ENCODE measurements at places on chromosomes 1 and 21.

GRCh38 chr1:80540596-80540995 lies 1260.1 kb upstream of the ADGRL2 start:
- no peak for DNase-seq

DNA sequence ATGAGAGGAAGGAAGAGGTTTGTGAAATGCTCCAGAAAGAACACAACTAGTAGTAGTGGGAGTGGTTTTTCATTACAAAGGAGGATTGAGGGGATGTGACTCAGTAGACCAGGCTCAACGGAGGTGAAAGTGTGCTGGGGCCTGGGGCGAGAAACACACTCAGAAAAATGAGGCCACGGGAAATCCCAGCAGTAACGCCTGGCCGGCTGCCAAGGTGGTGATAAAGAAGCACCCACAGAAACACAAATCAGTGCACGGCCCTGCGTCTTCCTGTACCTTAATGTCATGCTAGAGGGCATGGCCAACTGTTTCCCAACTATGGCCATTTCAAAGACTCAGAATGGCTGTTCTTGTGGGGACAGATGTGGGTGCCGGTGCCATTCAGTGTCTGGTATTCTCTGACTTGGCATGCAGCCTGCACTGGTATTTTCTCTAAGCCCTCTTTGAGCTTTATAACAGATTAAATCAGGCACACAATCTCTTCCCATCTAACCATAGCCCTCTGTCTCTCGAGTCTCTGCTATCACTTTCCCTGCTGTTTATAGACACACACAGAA lies 38.2 kb downstream of the URB2 start:
- DNase-seq, result peak; percentile 9

DNA sequence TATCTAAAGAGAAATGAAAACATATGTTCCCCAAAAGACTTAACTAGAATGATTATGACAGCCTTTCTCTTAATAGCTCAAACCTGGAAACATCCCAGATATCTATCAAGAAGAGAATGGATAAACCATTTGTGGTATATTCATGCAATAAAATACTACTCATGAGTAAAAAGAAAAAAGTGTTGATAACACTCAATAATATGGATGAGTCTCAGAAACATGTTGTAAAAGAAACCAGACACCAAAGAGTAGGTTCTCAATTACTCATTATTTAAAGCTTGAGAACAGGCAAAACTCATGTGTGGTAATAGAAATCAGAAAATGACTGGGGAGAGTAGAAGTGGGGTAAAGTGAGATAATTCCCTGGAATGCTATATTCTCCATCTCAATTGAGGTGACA lies 154.1 kb downstream of the PHTF1 start:
- DNase-seq, result no peak

GRCh38 chr1:181208967-181209366 lies 120.5 kb downstream of the IER5 start:
- DNase-seq, result peak; percentile 97

DNA sequence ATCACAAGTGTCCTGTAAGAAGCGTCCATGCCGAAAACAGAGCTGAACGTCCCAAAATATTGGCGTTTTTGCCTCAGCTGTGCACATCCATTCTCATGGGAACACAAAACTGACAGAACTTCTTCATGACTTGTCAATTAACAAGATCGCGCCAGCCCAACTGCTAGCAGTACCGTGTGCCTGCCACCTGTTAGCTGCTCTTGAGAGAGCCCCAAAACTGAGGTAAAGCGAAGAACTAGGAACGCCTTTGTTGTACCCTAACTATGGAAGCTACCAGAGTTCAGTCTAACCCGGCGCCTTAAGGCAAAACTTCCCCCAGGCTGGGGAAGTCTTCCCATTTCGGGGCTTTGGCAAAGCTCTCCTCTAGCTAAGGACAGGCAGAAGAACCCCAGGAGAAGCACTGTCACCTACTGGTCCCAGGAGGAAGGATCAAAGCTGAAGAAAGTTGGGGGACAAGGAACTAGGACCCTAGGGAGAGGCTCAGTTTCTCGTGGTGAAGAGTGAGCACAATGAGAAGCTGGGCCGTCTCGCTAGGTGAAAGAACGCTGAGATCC lies 719 bp downstream of the EYA3 start:
- peak; percentile 31 for DNase-seq

DNA sequence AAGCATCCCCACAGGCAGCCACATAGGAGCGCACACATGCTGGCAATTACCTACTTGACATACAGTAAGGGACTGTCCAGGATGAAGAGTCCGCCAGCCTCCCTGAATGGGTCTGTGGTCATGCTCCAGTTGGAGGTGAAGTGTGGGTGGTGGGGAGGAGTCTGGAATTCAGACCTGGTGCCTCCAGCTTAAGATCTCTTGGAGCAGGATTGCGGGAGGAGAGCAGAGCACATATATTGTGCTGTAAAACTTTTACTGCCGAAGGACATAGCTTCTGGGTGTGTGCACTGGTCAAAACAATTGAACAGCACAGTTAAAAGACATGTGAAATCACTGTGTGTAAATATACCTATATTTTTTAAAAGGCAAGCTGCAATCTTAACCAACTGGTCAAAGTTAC lies 17.9 kb downstream of the STK40 start:
- no peak for DNase-seq

GRCh38 chr1:46246548-46247435 lies 771 bp upstream of the RAD54L start:
- DNase-seq, result peak; percentile 67

- no peak for DNase-seq
Measured at GRCh38 chr21:25328736-25329135, 278.5 kb downstream of the MRPL39 start.

DNA sequence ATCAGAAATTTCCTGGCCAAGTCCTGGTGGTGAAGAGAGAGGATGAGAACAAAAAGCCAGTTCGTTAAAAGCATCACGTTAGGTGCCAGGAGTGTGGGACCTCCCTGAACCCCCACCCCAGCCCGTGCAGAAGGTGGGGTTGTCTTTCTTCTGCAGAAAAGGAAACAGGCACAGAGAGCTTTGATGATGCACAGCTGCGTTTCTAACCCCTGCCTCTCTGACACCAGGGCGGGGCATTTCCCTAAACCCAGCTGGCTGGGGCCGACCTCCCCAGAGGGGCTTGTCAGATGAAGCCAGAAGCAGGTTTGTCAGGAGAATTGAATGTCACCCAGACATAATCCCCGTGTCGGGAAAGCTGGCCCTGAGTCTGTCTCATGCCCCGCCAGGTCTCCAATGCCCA lies 189.3 kb upstream of the EDN2 start:
- peak; percentile 30 for DNase-seq

DNA sequence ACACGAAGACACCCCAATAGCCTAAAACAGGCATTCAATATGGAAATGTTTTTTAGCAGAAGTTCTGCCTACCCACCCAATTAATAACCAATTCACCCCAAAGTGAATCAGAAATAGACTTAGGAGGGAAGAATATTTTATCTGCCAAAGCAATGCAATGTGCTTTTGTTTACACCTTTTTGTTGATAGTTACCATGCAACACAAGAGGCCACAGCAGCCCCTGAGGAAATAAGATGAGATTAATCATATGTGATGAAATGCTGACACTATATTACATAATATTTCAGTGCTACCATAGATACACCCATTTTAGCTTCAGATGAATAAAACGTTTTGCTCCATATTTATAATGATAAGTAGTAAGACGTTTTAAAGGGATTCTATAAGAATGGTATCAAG lies 60.9 kb upstream of the RGS2 start:
- no peak for DNase-seq

- no peak for DNase-seq
Measured at GRCh38 chr1:197462539-197462938, 194.5 kb downstream of the CRB1 start.

DNA sequence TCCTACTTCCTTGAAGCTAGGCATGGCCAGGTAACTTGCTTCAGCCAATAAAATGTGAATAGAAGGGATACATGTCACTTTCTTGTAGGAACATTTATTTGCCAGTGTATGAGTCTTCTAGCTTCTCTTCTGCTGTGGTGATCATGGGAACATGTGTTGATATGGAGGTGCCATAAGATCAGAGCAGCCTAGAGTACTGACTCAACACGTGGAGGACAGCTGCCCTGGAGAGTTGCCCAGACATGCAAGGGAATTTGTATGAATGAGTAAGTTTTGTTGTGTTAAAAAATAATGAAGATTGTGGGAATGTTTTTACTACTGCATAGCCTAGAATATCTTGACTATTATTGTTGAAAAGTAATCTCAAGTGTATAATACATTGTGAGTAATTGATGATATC lies 502.3 kb downstream of the NUF2 start:
- no peak for DNase-seq

DNA sequence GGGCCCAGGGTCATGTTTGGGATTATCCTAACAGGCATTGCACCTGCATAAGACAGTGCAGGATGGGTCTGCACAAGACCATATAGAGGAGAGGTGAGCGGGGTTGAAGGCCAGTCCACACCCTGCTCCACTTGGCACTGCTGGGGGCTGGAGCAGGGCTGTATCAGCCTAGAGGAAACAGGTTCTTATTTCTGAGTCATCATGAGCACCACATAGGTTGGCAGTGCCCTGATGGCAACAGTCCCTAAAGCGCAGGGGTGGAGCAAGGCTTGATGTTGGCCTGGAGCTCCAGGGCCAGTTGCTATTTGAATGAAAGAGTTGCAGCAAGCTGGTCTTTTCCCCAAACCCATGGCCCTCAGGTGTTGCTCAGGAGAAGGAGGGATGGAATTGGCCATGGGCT lies 29.8 kb upstream of the BMP8B start:
- DNase-seq, result no peak

DNA sequence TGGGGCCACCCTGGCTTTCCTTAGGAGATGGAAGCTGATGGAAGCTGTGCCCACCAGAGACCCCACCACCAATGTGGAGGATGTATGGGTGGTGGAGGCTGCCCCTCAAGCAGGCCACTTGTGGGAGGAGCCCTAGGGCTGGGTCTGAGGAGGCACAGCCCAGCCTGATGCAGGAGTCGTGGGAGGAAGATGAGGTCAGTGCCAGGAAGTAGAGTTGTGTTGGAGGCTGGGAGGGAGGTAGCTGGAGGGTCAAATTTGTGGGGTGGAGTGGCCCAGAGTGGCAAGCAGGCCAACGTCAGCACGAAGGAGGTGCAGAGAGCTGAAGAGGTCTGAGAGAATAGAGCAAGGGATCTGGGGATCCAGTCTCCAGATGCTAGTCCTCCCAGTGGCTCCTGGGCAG lies 119.0 kb upstream of the USP24 start:
- DNase-seq, result no peak

GRCh38 chr1:198809247-198809646 lies 170.4 kb downstream of the PTPRC start:
- no peak for DNase-seq

- DNase-seq, result no peak
Measured at GRCh38 chr1:27931184-27931583, 3.6 kb upstream of the SMPDL3B start.

- peak; percentile 82 for DNase-seq
Measured at GRCh38 chr1:107529511-107530149, 388.8 kb downstream of the NTNG1 start.

- DNase-seq, result peak; percentile 60
Measured at GRCh38 chr1:9075022-9075421, 5.6 kb upstream of the SLC2A5 start.

- peak; percentile 97 for DNase-seq
Measured at GRCh38 chr1:203252678-203253077, 23.2 kb upstream of the CHIT1 start.

DNA sequence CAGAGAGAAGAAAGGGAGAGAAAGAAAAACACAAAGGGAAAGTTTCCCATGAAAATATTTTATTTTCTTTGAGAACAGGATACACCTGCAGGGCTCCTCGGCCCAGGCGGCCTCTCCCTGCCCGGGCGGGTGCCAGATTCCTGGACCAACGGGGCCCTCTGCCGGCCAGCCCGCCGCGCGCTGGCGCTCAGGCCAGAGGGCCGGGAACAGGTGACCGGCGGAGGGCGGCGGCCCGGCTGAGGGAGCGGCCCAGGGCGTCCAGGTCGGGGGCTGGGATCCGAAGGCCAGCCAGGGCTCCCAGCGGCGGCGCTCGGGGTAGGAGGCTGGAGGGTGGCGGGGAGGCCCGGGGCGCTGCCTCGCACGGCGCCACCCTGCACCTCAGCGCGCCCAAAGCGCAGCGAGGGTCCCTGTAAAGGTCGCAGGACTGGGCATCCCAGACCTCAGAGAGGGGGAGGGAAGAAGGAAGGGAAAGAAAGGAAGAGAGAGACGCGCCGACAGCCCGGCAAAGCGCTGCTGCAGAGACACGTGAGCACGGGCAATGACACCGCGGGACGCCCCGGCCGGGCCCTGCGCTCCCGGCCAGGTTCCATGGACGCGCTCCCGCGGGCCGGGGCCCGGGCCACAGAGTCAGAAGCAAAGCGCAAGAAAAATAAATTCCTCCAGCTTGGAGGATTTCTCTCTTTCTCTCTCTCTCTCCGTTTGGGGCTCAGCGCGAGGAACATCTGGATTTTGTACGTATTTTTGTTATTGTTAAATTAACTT lies 927 bp downstream of the WNT9A start:
- peak; percentile 87 for DNase-seq

DNA sequence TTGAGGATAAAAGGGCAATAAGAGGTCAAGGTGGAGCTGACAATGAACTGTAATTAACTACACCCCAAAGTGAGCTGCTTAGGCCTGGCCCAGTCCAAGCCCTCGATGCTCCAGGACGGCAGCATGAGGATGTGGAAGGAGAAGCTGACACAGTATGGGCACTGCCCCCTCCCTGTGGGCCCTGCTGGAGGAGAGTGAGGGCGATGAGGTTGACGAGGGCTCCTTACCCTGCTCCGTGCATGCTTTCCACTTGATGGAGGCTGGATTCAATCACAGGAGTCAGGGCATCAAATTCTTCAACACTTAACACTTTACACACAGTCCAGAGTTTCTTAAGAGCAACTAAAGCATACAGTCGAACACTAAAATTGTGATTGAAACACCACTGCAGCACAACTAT lies 32.4 kb downstream of the COA6 start:
- no peak for DNase-seq

- DNase-seq, result no peak
Measured at GRCh38 chr21:20302084-20302483, 696.1 kb upstream of the NCAM2 start.

DNA sequence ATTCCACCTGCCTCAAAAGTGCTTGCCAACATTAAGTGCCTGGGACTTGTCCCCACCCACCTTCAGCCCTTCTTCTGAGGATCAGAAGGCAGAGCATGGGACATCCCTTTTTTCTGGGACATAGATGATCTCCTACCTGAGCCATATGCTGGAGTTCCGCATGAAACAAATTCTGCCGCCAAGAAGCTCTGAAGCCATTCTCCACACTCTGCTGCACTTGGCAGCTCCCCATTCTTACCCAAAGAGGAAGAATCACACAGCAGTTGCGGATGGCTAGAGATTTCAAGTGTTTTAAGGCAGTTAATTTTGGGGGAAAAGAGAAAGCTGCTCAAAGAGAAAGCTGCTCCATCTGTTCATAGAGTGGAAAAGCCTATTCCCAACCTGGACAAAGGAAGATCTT lies 197.3 kb upstream of the COA6 start:
- DNase-seq, result no peak

DNA sequence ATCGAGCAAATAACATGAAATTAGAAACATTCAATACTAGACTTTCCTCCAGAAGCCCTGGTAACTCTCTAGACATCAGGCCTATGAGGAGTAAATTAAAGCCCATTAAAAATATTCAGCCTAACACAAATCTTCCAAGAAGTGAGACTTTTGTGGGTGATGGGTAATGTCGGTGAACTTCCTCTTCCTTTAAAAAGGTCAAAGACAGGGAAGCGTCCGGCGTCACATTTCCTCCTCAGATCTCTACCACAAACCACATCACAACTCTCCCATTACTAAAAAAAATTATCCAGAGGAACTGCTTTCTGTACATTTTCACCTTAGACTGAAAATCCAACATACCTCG lies 1.4 kb downstream of the EIF4G3 start:
- peak; percentile 50 for DNase-seq

All from NCI-H69 (cell line).